Activated T-cell treated with anti-CD3 and anti-CD28 coated beads for 4 hours (primary cell): ENCODE measurements at places on chromosomes 1 and 21.

- DNase-seq, result no peak
Measured at GRCh38 chr1:3034162-3034561, 12.9 kb downstream of the ACTRT2 start.

GRCh38 chr1:9643351-9644256 is 7.9 kb upstream of the PIK3CD start:
- DNase-seq, result no peak

GRCh38 chr1:187264995-187265602 is 436.4 kb downstream of the PLA2G4A start:
- DNase-seq, result no peak

GRCh38 chr1:25050165-25050564 is 120.1 kb upstream of the RUNX3 start:
- no peak for DNase-seq

DNA sequence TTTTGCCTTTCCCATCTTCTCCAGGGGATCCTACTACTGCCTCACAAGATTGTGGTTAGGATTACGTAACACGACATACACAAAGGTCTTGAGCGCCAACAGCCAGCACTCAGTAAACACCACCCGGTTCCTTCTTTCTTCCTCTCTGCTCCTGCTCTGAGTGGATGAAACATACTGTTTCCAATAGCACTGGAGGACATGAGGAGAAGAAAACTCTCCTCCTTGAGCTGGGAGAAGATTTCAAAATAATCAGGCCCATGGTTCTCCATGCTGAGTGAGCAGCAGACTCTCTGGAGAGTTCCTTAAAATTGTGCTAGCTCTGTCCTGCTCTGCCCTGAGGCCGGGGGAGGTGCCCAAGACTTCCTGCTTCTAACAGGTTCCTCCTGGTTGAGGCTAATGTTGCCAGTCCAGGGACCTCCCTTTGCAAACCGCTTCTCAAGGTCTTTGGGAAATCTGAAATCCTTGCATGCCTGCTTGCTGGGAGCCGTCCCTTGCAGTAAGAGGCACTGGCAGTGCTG is 29.4 kb upstream of the MX1 start:
- no peak for DNase-seq

DNA sequence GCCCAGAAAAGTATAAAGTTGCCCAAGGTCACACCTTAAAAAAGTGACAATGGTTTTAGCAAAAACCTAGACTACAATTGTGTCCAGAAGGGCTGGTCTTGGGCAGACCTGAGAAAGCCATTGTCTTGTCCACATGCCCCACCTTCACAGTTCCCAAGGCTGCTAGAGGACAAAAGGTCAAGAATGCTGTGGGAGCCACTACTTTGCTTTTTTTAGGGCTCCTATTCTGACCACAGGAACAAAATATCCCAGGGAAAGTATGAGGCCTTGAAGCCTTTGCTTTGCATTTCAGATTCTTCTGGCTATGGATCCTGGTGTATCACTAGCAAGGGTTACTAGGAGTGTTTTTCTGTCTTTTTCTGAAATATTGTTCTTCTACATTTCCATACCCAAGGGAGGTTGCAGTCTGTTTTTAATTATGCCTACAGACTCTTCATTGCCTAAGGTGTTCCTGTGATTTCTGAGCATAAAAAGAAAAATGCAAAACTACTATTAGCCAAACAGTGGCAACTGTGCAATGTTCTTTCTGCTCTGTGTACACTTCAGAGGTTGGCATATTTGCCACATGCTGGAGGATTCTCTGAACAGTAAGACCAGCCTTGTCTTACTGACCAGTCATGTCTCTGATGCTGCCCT is 10.7 kb downstream of the C1orf162 start:
- DNase-seq, result no peak

GRCh38 chr1:6596351-6596750 is 6.3 kb downstream of the KLHL21 start:
- no peak for DNase-seq
